ENCODE measurements at places on chromosomes 4 and X.

GRCh38 chr4:78953769-78954666 is 14.8 kb upstream of the PAQR3 start:
- peak; percentile 37 for DNase-seq

DNA sequence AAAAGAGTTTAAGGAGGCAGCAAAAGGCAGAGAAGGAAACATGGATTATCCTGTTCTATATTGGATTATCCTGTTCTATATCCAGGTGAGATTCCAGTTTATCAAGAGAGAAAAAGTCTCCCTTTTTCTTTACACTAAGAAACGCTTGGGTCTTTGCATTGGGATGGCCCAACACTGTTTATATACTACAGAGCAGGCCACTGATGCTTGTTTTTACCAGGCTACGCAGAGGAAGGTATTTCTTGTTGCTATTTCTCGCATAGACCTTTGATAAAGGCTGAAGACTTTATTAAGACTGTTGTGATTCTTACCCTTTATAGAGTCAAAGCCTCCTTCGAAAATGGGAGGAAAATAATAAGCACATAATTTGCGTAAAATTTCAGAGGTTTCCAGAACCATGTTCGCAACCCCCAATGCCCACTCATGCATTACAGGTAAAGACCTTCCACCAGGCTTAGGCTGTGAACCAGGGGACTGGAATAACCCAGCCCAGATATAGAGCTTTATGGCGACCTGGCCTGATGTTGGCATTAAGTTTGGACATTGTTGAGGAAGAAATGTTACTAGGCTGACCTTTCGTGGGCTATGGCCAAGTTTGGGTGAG is 218.3 kb downstream of the PTTG2 start:
- DNase-seq: no peak

GRCh38 chr4:89222170-89222569 is 85.4 kb downstream of the GPRIN3 start:
- DNase-seq: peak; percentile 1

- DNase-seq: no peak
Observed at GRCh38 chrX:68935362-68935761, 106.5 kb downstream of the EFNB1 start.

- DNase-seq: peak; percentile 47
Observed at GRCh38 chr4:185395238-185395955, at the start of gene LRP2BP. Gene LRP2BP, minus strand, starts transcription at chr4:185395924. Its CDS starts 17,738 bp downstream, at chr4:185378186.

DNA sequence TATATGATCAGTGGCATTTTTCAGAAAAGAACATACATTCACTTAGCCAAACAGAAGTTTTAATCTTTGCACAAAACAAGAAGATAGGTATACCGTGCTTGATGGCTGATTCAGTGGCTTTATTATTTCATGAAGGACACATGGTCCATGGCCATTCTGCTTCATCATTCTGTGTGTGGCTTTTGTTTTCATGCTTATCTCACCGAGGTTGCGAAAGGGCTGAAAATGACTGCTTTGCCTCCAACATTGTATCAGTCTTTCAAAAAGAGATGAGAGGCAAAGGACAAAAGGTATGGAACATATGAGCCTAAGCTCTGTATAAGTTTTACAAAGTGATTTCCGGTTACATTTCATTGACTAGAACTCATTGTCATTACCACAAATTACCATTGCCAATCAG is 541.1 kb downstream of the RAB28 start:
- DNase-seq: no peak

GRCh38 chr4:163165217-163166017 is 1.3 kb downstream of the NAF1 start:
- peak; percentile 25 for DNase-seq

GRCh38 chr4:83282049-83282535 is 2.5 kb downstream of the COQ2 start:
- peak; percentile 85 for DNase-seq

GRCh38 chrX:68534691-68535090 is 35.8 kb downstream of the YIPF6 start:
- no peak for DNase-seq

DNA sequence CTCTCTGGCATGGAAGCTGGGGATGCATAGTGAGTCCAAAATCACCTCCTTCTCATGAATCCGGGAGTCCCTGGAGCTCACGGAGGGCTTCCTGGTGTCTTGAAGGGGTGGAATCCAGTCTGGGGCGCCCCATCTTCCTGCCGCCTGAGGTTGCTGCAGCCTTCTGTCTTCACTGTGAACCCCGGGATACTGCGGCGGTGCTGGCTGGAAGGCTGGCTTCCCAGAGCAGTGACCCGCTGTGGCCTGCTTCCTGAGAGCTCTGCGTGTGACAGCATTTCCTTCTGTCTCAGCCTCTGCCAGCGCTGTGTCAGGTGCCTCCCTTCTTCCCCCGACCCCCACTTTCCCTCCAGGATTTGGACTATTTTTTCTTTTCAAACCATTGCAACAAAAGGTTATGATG is 98.8 kb upstream of the STOX2 start:
- DNase-seq: no peak

DNA sequence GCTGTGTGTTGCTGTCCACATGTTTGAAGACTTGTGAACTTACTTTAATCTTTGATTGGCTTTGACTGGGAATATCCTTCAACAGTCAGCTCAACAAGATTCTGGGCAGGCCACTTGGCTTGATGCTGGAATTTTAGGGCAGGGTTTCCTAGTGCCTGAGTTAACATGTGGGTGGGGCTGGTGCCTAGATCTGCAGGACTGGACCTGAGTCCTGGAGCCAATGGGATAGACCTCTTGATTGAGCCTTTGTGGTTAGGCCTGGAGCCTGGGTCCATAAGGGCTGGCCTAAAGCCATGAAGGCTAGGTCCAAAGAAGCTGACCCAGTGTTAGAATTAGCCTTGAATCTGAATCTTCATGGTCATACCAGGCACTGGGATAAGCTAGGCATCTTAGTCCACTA is 757.1 kb upstream of the ADGRL3 start:
- DNase-seq: no peak

- DNase-seq: no peak
Observed at GRCh38 chrX:53440101-53440500, 5.9 kb upstream of the HSD17B10 start.

GRCh38 chr4:86661006-86661405 is 66.9 kb downstream of the PTPN13 start:
- no peak for DNase-seq

- no peak for DNase-seq
Observed at GRCh38 chr4:72993876-72994275, 75.6 kb downstream of the COX18 start.

GRCh38 chrX:107440692-107441091 is 8.8 kb upstream of the FRMPD3 start:
- DNase-seq: no peak

- no peak for DNase-seq
Observed at GRCh38 chr4:128123036-128123435, 61.9 kb downstream of the LARP1B start.

DNA sequence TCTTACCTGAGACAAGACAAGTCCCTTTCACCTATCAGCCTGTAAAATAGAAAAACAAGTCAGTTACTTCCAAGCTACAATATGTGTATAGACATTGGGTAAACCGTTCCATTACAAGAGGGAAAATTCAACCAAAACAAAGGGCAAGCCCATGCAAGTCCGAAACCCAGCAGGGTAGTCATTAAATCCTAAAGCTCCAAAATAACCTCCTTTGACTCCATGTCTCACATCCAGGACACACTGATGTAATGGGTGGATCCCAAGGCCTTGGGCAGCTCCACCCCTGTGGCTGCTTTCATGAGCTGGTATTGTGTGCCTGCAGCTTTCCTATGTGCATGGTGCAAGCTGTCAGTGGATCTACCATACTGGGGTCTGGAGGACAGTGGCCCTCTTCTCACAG is 14.7 kb upstream of the FAM47B start:
- DNase-seq: no peak

DNA sequence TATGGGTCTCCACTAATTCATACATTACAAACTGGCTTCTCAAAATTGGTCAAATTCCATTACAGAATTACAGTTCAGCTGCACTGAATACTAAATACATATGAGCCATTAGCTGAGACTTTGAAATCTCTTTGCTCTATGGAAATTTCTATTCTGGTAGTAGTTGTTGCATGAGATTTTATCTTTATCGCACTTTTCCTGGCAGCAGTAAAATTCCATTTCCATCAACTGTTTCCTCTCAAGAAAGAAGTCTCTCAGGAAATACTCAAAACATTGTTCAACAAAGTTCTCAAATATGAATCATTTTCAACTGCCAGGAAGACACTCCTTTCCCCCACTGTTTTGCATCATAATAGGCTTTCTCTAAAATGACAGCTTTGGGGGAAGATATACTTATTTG is 51.3 kb downstream of the ATP11C start:
- peak; percentile 79 for DNase-seq

GRCh38 chrX:31464306-31464915 is 392.6 kb upstream of the FTHL17 start:
- peak; percentile 15 for DNase-seq

- DNase-seq: peak; percentile 59
Observed at GRCh38 chr4:56505269-56506130, at the start of gene ARL9. Gene ARL9, plus strand, starts transcription at chr4:56505791. Its CDS starts 72 bp downstream, at chr4:56505863.

DNA sequence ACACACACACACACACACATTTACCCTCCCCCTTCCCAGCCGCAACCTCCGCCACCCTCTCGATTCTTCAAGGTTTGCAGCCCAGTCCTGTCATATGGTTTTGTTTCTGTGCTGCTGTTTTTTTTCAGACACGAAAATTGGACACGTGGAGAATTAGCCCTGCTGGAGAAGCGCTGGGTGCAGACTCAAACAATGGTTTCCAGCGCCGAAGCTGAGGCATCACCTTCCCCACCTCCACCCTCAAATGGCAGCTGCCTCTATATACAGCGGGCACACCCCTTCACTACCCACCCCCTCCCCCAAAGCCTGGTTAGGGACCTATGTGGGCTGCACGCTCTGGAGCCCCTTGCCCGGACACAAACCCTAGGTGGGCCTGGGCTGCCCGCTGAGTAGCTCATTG is 87.9 kb downstream of the BCOR start:
- DNase-seq: no peak

- DNase-seq: peak; percentile 89
Observed at GRCh38 chrX:46327566-46328115, 217.6 kb downstream of the ZNF674 start.

DNA sequence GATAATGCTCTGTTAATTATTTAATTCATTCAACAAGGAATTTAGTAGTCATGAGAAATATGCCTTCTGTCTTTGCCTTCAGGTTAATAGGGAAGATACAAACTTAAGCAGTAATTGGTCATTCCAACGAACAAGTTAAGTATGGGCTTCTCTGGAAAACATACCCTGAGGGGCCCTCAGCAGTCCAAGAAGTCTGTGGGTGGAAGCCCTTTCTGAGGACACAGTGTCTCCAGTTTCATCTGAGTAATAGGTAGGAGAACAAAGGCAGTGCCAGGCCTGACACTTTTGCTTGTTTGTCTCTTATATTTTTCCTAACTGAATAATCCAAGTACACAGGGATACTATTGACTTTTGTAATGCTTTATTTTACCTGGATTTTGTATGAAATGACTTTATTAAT is 262.5 kb downstream of the FBXW7 start:
- no peak for DNase-seq

GRCh38 chr4:143397887-143398286 is 61.2 kb downstream of the GAB1 start:
- no peak for DNase-seq

GRCh38 chr4:181966104-181966551 is 277.1 kb upstream of the TENM3 start:
- no peak for DNase-seq

DNA sequence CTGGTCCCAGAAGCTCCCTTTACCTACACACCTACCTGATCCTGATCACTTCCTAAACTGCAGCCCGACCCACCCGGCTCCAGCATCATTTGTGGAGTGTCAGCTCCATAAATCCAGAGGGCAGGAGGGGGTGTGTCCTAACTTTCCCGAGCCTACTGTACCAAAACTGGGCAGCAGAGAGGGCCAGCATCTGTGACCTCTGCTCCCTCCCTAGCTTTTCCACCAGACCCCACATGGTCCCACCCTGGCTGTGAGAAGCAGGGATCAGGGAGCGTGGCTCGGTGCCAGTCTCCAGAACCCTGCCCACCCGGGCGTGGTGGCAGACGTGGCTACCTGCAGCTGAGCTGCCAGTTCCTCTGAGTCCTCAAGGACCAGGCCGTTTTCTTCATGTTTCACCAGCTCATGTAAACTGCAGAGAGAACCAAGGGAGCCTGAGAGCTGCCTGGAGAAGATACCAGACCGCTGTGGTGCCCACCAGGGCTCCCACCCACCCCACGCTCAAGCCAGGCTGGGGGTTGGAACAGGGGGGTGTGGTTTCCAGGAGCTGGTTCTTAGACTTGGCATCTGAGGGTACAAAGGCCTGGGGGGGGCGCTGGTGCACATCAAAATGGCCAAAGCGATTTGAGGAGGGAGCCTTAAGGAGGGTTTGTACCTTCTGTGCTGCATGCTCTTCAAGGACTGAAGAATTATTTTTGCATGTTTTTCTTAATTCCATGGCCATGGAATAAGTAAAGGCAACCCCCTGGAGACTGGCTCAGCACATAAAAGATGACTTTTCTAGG is 76.7 kb upstream of the DRD5 start:
- DNase-seq: no peak

DNA sequence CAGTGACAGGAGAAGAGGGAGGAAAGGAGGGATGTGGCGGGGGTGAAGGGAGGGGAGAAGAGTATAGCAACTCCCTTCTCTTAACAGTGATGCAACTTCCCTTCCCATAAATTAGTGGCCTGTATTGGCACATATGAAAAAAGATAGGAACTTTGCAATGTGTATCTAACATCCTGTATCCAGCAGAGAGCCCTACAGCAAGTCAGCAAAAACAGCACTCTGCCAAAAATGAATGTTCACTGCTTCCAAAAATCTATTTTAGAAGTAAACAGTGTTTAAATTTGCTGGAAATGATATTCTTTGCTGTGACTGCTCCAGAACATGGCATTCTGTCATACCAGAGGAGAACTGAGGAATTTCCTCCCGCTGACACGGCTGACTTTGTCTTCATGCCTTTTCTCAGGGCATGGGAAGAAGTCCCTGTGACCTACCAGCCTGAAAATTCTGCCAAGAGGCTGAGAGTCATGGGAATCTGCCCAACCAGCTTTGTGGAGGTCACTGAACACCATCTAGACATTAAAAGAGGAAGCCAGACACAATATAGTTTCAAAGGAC is 343.4 kb upstream of the RASGEF1B start:
- DNase-seq: no peak

DNA sequence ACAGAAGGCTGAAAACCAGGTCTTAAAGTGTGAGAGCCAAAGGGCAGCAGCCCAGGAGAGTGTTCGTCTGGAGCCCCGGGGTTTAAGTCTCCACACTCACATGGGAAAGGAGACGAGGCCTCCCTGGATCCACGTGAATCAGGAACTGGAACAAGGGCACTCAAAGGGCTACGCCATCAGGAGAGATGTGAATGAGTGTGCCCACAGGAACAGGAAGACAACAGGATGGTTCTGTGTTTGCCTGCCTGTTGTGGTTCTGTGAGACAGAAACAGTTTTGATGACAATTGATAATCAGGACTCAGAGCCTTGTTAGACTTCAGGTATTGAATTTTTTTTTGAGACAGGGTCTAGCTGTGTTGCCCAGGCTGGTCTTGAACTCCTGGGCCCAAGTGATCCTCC is 4.9 kb upstream of the CTBP1 start:
- DNase-seq: no peak

GRCh38 chr4:33437406-33437805 is 2717.2 kb downstream of the PCDH7 start:
- DNase-seq: no peak

- no peak for DNase-seq
Observed at GRCh38 chr4:137367620-137368019, 164.7 kb downstream of the PCDH18 start.

- DNase-seq: no peak
Observed at GRCh38 chrX:29348288-29348687, 761.0 kb downstream of the IL1RAPL1 start.
